Vagina (tissue), 2 donors: ENCODE measurements at places on chromosomes 16 and 17.

DNA sequence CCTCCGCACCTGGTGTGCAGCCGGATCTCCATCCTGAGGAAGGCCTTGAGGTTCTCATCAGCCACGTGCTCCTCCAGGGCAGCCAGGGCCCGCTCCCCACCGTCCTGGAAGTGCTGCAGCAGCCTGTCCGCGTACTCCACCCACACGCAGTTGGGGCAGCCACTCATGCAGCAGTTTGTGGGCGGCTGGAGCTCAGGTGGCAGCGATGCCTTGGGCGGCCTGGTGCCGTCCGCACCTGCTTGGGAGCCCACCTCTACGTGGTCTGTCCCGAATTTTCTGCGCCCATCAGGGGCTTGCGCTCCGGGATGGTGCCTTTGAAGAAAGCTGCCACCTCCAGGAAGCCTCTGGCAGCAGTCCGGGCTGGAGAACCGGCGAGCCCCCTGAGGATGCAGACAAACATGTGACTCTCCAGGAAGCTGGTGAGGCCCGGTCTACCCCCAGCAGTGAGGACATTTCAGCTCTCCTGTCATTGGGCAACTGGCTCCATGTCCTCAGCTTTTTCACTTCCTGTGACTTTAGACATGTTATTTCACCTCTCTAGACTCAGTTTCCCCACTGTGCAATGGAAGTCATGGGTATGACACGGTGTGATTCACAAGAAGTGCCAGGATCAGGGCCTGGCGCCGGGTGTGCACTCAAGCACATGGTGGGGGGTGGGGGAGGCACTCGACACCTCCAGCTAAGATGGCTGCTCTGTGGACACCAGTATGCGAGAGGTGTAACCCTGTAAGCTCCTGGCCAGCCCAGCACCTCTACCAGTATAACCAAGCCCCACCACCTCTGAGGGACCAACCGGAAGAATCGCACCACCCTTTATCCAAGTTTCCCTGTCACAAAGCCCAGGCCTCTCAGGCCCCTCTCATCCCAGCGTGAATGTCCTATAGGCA, 957 bp downstream of the OXLD1 start:
- DNase-seq = no peak

GRCh38 chr16:88591577-88592021, 21.4 kb downstream of the ZC3H18 start:
- DNase-seq = no peak

DNA sequence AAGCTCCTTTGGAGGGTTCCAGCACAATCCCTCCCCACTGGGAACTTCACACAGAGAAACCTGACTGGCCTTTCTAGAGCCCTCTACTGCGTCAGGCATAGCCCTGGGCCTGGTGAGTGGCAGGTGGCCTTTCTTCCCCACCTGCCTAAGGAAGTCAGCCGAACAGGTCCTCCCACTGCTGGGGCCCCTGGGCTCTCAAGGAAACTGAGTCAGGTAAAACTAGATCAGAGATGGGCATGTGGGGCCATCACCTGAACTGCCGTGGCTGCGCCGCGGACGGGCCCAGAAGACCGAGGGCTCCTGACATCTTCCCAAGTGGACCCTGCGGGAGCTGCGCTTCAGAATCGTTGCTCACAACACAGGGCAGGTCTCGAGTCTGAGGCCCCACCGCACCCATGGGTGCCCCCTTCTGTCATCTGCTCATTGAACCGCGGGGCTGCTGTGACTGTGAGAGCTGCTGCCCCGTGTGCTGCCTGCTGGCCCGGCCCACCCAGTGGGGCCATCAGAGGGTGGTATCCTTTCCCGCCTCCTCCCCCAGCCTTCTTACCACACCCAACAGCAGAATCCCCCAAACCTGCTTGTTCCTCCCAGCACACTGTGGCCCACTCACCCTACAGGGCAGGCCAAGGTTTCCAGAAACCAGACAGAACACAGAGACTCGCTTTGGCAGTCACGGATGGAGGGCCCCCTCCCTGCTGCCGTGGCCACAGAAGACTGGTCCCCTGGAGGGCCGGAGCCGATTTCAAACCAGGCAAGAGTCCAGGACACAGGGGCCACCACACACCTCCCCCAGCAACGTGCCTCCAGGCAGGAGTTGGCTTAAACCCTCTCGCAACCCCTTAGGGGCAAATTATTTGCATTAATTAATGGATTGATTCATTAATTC, 81.1 kb downstream of the TBC1D16 start:
- no peak for DNase-seq

DNA sequence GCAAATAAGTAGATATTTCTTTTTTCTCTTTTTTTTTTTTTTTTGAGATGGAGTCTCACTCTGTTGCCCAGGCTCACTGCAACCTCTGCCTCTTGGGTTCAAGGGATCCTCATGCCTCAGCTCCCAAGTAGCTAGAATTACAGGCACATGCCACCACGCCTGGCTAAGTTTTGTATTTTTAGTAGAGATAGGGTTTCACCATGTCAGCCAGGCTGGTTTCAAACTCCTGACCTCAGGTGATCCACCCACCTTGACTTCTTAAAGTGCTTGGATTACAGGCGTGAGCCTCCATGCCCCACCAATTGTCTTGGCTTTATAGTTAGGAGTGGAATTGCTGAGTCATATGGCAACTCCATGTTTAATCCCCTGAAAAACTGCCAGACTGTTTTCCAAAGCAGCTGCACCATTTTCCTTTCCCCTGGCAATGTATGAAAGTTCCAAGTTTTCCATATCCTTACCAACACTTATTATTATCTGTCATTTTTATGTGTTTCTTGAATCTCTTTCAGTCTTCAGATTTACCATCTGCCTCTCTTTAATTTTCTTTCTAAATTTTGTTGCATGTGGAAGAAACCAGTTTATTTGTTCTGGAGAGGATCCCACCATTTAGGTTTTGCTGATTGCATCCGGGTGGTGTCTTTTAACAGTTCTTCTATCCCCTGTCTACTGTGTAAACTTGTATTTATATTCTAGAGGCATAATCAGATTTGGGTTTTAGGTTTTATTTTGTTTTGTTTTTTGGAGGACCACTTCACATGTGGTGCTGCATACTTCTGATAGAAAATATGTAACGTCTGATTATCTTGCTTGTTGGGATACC, 9.9 kb upstream of the CES3 start:
- no peak for DNase-seq

- DNase-seq = no peak
Observed at GRCh38 chr16:72901000-72901627, 146.8 kb downstream of the ZFHX3 start.

DNA sequence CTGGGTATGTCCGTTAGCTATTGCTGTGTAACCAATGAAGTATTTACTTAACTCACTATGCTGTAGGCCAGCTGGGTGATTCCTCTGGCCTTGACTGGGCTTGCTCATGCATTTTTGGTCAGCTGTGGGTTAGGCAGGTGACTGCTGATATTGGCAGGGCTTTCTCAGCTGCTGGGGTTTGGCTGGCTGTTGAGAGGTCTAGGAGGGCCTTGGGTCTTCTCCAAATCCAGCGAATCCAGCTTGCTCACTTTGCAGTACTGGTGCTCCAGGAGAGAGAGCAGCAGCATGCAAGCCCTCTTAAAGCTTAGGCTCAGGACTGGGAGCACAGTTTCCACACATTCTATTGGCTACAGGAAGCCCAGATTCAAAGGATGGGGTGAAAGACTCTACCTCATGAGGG, 270.1 kb downstream of the PHKB start:
- DNase-seq = no peak

- DNase-seq = no peak
Observed at GRCh38 chr17:66364508-66364907, 62.1 kb downstream of the PRKCA start.

- peak; percentile 97 for DNase-seq
Observed at GRCh38 chr16:3152277-3152990, 17.6 kb downstream of the ZNF213 start.
